Stimulated activated CD4-positive, alpha-beta T cell treated with anti-CD3 and anti-CD28 coated beads, Interleukin-12 subunit alpha, Interleukin-12 subunit beta, amount 100 ng/mL, for 48 hours (primary cell): ENCODE measurements at places on chromosomes 16 and 17.
A peak's percentile ranks its signal among the peaks of the same experiment; 100 is the strongest.

DNA sequence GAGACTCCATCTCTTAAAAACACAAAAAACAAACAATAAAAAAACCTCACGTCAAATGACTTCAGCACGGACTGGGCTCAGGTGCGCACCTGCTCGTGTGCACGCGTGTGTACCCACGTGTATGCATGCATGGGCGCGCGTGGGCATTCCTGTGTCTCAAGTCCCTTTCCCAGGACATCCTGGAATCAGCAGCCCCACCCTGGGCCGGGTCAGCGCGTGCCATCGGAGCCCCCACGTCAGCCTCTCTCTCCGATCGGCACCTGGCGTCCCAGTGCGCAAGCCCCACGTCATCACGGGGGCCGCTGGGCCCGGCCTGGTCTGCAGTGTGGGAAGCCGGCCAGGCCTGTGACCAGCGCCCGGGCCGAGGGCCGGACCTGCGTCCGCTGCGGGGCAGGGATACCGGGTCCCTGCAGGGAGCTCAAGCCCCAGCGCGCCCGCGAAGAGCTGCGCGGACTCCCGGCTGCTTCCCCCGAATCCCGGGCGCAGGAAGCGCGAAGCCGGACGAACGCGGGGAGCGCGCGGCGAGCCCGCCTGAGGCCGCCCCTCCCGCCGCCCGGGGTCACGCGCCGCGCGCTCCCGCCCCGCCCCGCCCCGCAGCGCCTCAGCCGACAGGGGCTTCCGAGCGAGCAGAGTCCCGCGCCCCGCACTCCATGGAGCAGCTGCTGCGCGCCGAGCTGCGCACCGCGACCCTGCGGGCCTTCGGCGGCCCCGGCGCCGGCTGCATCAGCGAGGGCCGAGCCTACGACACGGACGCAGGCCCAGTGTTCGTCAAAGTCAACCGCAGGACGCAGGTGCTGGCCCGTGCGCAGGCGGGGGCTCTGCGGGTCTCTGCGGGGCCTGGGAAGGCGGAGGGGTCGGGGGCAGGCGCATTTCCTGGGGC, at the start of gene FN3K:
Gene FN3K (plus strand): TSS at position 629 of the 880 bp plus-strand sequence. CDS start 22 bp downstream, at position 651.
- DNase-seq, result no peak

DNA sequence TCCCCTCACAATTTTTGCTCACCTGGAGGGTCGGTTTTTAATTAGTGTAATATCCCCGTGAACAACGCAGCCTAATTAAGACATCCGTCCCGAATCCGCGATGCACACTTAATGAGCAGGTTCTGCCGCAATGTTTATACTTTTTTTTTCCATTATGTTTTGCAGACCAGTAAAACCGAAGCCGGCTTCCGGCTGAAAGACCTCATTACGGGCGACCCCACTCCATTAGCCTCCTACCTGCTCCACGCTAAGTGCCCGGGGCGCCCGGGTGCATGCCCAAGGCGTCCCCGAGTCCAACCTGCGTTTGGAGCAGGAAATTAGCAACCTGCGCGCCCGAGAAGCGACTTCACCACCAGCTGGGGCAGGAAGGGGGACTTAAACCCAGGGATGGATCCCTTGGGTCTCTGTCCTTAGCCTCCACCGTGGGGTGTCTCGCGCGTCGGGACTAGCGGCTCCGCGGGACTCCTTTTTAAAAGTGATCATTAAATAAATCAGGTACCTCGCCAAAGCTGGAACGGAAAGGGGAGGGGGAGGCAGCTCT, 1.7 kb downstream of the RBFOX3 start:
- DNase-seq, result no peak

DNA sequence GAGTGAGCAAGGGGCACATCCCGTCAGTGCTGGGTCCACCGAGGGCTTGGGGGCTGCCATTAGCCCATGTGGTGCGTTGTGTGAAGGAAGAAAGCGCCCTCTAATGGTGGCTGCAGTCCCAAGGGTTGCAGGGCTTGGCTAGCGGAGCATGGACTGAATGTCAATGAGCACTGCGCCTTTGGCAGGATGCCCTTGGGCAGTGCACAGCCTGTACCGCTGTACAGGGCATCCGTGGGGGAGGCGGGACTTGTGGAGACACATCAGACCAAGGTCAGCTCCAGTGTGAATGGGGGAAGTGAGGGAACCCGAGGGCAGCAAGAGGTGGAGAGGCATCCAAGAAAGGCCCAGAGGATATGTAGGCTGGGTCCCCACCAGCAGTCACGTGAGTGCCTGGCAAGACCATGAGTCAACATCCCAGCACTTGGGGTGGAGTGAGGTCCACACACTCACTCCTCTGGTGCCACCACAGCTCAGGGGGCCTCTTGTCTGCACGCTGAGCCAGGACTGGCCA, 75.5 kb upstream of the MED9 start:
- DNase-seq, result no peak

DNA sequence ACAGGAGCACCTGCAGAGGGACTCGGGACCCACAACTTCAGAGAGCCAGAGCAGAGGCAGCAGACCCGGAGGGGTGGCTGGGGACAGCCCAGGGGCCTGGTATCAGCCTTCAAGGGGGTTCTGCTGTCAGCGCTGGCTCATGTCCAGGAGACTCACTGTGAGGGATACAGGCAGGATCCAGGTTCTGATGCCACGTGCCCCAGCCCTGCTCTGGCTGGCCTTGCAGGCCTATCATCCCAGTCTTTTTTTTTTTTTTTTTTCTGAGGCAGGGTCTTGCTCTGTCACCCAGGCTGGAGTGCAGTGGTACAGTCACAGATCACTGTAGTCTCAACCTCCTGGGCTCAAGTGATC, 9.0 kb upstream of the MTSS2 start:
- no peak for DNase-seq

DNA sequence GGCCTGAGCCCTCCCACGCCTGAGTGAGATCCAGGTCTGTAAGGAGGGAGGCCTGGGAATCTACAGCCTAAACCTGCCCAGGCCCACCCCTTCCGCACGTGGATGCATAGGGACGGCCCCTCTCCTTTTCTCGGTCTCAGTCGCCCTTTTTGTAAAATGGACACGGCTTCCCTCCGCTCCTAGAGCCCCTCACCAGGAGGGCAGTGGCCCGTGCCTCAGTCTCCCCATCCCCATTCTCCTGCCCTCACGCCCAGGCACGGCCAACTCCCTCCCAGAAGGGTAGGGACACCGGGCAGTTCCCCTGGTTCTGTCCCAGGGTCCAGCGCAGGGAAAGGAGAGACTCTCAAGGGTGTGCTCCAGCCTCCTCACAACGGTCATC, 48.1 kb downstream of the WNT3 start:
- DNase-seq, result no peak

GRCh38 chr17:34740565-34741520, 161.5 kb downstream of the TMEM132E start:
- DNase-seq, result no peak

- no peak for DNase-seq
These were observed 2.5 kb upstream of the RAB11FIP4 start for GRCh38 chr17:31388770-31389656.

DNA sequence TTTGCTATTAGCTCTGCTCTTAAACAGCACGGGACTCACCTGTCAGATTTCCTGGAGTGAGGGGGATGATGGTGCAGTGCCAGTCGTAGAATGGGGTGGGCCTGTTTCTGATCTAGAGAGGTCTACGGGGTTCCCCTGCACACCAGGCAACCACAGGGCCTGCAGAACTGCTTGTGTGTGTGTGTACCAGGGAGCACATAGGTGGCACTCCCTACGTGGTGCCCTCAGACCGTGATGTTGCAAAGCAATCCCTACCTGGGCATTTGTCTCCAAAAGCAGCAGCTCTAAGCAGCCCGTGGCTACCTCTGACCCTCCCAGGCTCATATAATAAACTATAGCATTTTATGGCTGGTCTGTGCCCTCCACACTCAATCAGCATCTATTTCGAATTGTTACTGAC, 38.5 kb downstream of the MPRIP start:
- no peak for DNase-seq

DNA sequence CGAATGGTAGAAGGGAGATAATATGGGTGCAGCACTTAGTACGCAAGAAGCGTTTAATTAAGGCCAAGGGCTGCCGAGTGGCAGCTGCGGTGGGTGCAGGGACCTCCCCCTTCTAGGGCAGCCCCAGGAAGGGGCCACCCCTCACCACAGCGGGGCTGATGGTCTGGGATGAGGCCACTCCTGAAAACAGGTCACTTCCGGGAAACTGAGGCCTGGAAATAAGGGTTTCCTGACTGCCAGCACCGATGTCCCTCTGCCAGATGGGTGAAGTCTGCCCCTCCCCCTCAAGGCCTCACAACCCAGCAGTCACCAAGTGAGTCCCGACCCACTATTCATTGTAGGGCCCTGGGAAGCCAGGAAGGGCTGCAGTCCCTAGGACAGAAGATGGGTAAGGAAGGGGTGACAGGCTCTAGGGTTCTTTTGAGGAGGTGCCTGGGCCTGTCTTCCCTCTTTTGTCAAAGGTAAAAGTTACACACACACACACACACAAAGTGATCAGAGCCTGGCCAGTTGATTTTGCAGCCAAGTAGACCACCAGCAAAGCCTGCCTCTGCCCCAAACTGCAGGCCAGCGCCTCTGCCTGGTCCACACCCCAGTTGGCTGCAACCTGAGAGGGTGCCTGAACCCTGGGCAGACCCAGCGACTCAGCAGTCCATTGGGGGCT, 12.5 kb downstream of the SREBF1 start:
- no peak for DNase-seq

GRCh38 chr17:80028030-80028429, 7.6 kb downstream of the TBC1D16 start:
- DNase-seq, result no peak

GRCh38 chr17:61460796-61461585, 8.8 kb downstream of the TBX4 start:
- no peak for DNase-seq

DNA sequence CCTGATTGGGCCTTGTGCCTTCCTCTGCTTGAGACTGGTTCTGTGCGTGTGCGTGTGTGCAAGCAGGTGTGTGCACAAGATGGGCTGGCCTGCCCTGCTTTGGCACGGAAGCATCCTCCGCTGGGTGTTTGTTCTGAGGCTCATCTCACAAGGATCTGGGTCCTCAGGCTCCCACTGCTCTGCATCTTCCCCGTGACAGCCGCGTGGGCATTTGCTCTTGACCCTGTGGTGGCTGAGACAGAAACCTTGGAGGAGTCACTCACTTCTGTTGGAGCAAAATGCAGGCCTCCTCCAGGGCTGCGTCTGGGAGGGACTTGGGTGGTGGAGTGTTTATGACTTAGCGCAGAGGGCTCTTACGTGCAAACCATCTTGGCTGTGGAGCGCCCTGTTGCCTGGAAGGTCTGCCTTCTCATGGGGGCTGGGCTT, 119.2 kb downstream of the RPTOR start:
- peak; percentile 26 for DNase-seq

GRCh38 chr17:49513641-49514040, 18.5 kb downstream of the NGFR start:
- no peak for DNase-seq

GRCh38 chr17:28228109-28228840, 90.7 kb upstream of the TMEM97 start:
- no peak for DNase-seq

DNA sequence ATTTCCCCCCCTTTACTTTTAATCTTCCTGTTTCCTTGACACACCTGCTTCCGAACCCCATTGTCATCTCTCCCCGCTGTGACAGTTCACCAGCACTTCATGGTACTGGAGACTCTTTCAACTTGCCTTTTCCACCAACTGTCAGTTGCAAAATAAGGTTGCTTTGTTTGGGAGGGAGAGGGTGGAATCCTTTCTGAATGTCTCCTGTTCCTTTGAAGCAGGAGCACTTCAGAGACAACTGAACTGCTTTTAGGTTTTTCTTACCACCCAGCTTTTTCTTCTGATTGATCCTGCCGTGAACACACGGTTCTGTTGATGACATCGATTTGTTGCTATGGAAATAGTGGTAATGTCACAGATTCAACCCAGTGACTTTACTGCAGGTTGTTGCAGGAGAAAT, 42.0 kb downstream of the RPA1 start:
- DNase-seq, result no peak

GRCh38 chr17:74089869-74090464, 113.5 kb upstream of the RPL38 start:
- DNase-seq, result peak; percentile 59

DNA sequence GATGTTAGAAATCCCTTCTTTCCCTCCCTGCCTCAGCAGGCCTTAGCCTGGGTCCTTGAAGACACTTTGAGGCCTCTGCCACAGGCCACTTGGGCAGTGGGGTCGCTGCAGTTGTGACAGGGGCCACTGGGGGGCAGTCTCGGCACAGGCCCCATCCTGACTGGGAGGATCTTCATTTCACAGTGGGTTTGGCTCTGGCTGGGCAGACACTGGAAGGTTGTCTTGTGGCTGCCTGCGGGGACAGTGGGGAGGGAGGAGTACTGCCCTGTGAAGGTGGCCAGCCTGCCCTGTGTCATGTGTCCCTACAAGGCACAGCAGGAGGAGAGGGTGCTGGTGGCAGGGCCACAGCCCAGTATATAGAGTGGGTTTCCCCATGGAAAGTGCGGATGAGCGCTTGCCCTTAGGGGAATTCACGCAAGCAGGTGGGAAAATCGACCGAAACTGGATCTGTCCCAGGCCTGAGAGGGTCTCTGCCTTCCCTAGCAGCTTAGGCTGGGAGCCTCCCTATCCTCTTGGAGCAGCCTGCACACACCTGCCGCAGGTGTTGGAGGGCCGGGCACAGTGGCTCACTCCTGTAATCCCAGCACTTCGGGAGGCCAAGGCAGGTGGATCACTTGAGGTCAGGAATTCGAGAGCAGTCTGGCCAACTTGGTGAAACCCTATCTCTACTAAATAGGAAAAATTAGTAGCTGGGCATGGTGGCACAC, 28.8 kb downstream of the GINS2 start:
- peak; percentile 72 for DNase-seq

GRCh38 chr16:2486645-2487516, 12.0 kb downstream of the TBC1D24 start:
- peak; percentile 54 for DNase-seq

GRCh38 chr17:12966413-12966812, 51.4 kb downstream of the ELAC2 start:
- no peak for DNase-seq

GRCh38 chr17:77146246-77146632, 5.5 kb downstream of the SEC14L1 start:
- no peak for DNase-seq

GRCh38 chr16:56614549-56614991, 6.2 kb downstream of the MT2A start:
- no peak for DNase-seq

GRCh38 chr17:72591289-72592241, 470.7 kb downstream of the SOX9 start:
- DNase-seq, result no peak

DNA sequence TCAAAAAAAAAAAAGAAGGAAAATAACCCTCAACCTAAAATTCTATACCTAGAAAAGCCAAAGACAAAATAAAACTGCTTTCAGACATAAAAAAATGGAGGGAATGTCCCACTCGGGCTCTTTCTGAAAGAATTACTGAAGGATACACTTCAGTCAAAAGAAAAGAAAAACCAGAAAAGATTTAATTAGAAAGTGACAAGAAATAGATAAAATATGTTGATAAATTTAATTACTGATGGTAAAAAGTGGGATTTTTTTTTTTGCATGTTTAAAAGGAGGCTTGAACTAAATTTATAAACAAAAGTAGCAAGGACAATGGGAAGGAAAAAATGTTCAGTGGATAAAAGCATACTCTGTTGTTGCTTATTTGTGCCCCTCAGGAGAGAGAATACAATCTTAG, 89.1 kb downstream of the OR1D5 start:
- DNase-seq, result no peak

- no peak for DNase-seq
These were observed 3.5 kb downstream of the C17orf100 start for GRCh38 chr17:6654841-6655731.
